ENCODE measurements at places on chromosomes 7 and 10.
A peak's percentile ranks its signal among the peaks of the same experiment; 100 is the strongest.

DNA sequence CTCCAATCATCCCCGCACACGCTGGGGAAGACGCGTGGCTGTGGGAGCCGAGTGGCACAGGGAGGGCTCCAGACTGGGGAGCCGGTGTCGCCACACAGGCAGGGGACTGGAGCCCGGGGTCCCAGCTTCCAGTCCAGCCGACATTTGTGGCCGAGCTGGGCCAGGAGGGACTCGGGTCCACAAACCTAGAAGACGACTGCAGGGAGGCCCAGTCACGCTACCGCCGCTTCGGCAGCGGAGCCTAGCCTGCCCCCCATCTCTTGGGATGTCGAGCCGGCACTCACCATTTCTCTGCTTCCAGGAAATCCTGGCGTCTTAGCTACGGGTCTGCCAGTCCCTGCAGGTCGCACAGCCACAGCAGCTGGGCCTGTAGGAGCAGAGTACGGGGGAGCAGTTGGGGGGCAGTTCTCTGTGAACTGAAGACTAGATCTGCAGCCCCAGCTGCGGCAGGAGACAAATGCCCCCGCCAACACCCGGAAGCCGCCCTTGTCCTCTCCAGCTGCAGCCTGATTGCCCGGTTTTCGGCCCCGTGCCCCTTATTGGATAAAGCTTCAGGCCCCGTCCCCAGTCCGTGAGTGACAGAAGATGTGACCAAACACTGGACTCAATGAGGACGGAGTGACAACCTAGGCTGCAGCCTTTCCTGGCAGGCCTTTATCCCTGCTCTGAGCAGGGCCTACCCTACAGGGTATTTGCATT is 270.7 kb downstream of the ZNF33B start:
- peaks cover 4% of the 10 kb centered on the region for H3K27me3 ChIP-seq
- no peaks in the 10 kb centered on the region for H3K4me1 ChIP-seq
- no peak for DNase-seq
- peak overlapping the region; percentile 12 for H3K4me3 ChIP-seq

DNA sequence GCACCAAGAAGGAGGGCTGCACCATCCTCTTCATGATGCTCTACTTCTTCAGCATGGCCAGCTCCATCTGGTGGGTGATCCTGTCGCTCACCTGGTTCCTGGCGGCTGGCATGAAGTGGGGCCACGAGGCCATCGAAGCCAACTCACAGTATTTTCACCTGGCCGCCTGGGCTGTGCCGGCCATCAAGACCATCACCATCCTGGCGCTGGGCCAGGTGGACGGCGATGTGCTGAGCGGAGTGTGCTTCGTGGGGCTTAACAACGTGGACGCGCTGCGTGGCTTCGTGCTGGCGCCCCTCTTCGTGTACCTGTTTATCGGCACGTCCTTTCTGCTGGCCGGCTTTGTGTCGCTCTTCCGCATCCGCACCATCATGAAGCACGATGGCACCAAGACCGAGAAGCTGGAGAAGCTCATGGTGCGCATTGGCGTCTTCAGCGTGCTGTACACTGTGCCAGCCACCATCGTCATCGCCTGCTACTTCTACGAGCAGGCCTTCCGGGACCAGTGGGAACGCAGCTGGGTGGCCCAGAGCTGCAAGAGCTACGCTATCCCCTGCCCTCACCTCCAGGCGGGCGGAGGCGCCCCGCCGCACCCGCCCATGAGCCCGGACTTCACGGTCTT is 1.9 kb downstream of the FZD1 start:
- DNase-seq: no peak
- H3K27me3 ChIP-seq: peaks cover 53% of the 10 kb centered on the region
- peak overlapping the region; percentile 85 for H3K4me3 ChIP-seq
- H3K27ac ChIP-seq: no peak overlapping the region

GRCh38 chr7:138867744-138868143 is 69.7 kb upstream of the ATP6V0A4 start:
- H3K36me3 ChIP-seq: no peaks in the 10 kb centered on the region
- no peak overlapping the region for H3K27ac ChIP-seq
- no peak overlapping the region for H3K4me3 ChIP-seq
- DNase-seq: no peak

DNA sequence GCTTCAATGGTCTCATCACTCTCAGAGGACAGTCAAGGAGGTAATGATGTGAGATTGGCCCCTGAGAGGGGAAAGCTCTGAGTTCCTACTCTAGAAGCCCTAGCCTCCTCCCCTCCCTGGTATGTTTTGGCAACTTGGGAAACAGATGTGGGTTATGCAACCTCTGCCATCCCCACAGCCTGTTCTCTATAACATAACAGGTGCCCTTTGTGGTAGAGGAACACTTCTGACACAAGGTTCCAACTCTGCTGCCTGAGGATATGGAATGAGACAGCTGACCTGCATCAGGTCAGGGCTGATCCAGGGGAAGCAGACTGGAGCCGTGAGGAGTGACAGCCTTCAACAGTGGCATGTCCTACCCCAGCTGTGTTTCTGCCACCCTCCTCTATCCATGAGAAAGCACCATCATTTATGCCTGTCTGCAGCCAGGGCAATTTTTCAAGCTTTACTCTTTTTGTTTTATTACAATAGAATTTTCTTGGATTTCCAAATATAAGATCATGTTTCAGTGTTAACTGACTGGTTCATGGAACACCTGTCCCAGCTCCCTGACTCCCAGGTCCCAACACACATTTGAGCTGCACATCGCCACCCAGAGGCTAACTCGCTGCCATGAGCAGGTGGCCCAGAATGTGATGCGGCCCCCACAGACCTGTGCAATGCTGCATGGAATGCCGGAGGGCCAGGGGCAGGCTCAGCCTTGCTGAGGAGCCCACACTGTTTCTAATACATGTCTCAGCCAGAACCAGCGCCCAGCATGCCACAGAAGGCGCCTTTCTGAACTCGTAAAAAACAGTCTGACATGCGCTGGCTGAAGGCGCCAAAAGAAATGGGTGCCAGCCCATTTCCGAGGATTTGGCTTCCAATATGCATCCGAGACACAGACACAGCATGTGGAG is 124.8 kb upstream of the CHST15 start:
- no peaks in the 10 kb centered on the region for H3K36me3 ChIP-seq
- H3K4me1 ChIP-seq: peaks cover 6% of the 10 kb centered on the region
- H3K27me3 ChIP-seq: peaks cover 40% of the 10 kb centered on the region
- H3K27ac ChIP-seq: no peak overlapping the region
- no peak for DNase-seq

GRCh38 chr10:95604630-95605029 is 43.5 kb upstream of the SORBS1 start:
- peaks cover 8% of the 10 kb centered on the region for H3K36me3 ChIP-seq
- H3K4me3 ChIP-seq: no peak overlapping the region
- no peaks in the 10 kb centered on the region for H3K27me3 ChIP-seq
- no peaks in the 10 kb centered on the region for H3K4me1 ChIP-seq
- no peak for DNase-seq

DNA sequence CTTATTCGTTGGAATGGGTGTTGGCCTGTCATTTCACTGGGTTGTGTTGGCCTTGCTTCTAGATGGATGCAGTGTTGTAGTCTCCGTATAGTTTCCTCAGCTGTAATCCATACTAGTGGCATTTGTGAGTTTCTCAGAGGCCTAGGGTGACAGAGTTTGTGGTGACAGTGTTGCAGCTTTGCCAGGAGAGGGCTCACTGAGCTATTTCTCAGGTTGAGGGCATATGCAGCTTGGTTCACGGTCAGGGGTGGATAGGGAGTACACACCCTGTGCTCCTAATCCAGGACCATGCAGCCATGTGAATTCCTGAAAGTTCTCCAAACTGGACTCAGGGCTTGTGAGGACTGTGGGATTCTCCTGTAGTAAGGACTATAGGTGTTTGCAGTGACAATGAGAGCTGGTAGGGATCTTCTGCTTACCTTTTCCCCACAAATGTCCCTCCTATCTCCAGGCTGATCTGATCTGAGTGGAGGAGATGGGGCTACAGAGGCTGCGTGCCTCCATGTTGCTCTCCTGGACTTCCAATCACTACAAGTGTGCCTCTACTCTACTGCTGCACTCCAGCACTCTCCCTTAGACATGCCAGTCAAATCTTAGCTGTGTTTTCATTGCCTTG is 229.0 kb downstream of the STK31 start:
- no peaks in the 10 kb centered on the region for H3K4me1 ChIP-seq
- H3K27me3 ChIP-seq: peaks cover 12% of the 10 kb centered on the region
- peaks cover 2% of the 10 kb centered on the region for H3K36me3 ChIP-seq
- no peak for DNase-seq
